Left renal cortex interstitium (tissue), 4 donors: ENCODE measurements at places on chromosomes 3 and 15. TPM values are rescaled to one million over a fixed set of nuclear protein-coding genes. Genes with fewer than 3 reads are reported as not detected.

CLDN18 gene
- polyA plus RNA-seq, result 0.65 TPM

CTXN2 gene
- polyA plus RNA-seq, result not detected

- DNase-seq, result no peak
Measured at GRCh38 chr15:58312031-58312430, 119.8 kb upstream of the LIPC start.

FBXO40 gene
- 0.03 TPM for polyA plus RNA-seq

- DNase-seq, result no peak
Measured at GRCh38 chr3:186959029-186959624, 28.8 kb downstream of the ST6GAL1 start.

DNA sequence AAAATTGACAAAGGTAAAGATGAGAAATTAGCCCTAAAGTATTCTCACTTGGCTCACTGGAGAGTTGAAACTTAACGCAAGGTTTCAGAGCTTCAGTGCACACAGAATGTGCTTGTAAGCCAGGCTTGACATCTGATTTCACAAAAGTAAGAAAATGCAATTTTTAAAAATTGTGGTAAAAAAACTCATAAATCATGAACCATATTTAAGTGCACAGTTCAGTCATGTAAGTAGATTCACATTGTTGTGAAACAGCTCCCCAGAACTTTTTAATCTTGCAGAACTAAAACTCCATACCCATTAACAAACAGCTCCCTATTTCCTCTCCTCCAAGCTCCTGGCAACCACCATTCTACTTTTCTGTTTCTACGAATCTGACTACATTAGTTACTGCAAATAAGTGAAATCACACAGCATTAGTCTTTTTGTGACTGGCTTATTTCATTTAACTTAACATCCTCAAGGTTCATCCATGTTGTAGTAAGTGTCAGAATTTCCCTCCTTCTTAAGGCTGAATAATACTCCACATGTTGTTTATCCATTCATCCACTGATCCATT is 14.5 kb downstream of the RTP3 start:
- DNase-seq, result no peak

DNA sequence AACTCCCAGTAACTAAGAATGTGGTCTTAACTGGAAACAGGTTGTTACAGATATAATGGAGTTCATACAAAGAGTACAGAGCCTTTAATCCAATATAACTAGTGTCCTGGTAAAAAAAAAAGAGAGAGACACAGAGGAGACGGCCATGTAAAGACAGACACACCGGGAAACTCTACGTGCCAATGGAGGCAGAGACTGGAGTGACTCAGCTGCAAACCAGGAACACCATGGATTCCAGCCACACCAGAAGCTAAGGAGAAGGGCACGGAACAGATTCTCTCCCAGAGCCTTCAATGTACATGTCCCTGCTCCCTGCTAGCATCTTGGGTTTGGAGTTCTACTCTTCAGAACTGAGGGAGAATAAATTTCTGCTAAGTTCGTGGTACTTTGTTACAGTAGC is 4.5 kb downstream of the RNF168 start:
- no peak for DNase-seq

DNA sequence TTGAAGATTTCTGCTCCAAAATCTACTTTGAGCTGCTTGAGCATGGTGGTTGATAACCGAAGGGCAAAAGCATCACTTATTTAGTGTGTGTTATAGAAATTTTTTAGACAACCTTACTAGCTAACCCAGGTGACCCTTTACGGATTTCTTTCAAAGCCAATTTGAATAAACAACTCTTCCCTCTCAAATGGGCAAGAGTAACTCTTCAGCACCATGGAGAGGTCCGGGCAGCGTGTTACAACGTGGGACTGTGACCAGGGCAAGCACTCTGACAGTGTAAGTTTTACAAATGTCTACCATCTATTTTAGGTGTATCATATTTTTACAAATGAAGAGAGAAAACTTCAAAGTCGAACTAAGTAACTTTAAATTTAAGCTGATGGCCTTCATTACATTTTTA is 471.8 kb downstream of the MFSD1 start:
- DNase-seq, result no peak

DNA sequence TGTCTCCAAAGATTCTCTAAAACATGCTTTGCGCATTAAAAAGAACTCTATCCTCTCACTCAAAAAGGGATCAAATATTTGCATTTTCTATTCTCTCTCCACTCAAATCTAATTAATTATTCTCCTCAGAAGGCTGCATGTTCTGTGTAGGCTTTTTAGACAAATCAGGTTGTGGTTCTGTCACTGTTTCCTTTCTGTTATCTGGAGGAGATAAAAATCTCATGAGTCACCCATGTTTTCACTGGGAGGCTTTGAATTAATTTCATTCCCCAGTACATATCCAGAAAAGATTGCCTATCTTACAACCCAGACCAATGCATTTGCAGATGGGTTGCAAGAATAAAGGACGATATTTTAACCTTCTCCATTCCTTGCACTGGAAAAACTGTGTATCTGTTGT is 446.5 kb downstream of the GRM7 start:
- no peak for DNase-seq

GRCh38 chr15:63915873-63916771 is 82.4 kb upstream of the HERC1 start:
- no peak for DNase-seq
